Lower lobe of right lung (tissue), 2 donors: ENCODE measurements at places on chromosomes 5 and 9. TPM values are rescaled to one million over a fixed set of nuclear protein-coding genes. Genes with fewer than 3 reads are reported as not detected.

The PCDHB7 gene
- 1.9 TPM for total RNA-seq

The C1QTNF2 gene
- total RNA-seq, result 1.6 TPM

The WHRN gene
- total RNA-seq, result 6.2 TPM

The PSMB7 gene
- total RNA-seq, result 73.2 TPM

The SLC4A9 gene
- 0.32 TPM for total RNA-seq

The LCN10 gene
- total RNA-seq, result 2.5 TPM

GRCh38 chr5:91042936-91043255, 340.2 kb downstream of the ARRDC3 start:
- no peaks in the 10 kb centered on the region for H3K27me3 ChIP-seq
- no peak overlapping the region for H3K4me3 ChIP-seq
- DNase-seq, result no peak
- H3K36me3 ChIP-seq, result no peaks in the 10 kb centered on the region
- H3K4me1 ChIP-seq, result peaks cover under 1% of the 10 kb centered on the region

DNA sequence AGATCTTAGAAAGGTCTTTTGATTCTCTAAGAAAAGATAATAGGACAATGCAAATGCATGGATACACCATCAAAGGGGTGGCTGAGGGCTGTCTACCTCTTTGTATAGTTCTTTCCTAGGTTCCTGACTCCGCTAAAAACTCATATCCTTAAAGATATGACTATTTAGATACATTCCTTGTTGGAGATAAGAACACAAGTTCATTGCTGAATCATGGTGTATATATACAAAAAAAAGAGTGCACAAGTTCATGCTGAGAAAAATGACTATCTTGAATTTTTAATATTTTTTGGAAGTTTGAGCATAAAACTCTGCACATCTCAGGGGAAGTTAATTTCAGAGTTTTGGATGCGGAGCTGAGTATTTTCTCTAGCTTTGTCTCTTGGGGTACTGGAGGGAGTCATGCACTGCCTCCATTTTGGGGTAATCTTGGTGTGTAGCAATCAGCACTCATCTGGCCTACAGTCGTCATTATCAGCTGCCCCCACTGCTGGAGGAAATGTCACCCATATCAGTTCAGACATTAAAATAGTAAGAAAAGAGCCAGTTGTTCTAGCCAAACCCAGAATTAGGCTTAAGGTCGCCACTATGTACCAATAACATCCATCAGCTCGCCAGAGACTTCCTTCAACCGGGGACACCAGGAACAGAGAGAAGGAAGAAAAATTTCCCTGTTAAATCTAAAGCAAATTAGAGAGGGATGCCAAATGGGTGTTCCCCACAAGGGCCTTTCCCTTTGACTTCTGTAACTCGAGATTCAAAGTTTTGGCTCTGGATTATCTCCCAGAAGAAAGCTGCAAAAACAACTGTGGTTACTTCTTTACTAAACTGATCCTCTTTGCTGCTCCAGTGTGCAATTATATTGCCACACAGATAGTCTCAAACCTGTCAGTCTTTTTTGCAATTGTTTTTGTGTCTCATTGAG, 49.0 kb downstream of the PTTG1 start:
- H3K36me3 ChIP-seq, result no peaks in the 10 kb centered on the region
- H3K27me3 ChIP-seq, result no peaks in the 10 kb centered on the region
- H3K4me1 ChIP-seq, result peaks cover 40% of the 10 kb centered on the region
- DNase-seq, result no peak

DNA sequence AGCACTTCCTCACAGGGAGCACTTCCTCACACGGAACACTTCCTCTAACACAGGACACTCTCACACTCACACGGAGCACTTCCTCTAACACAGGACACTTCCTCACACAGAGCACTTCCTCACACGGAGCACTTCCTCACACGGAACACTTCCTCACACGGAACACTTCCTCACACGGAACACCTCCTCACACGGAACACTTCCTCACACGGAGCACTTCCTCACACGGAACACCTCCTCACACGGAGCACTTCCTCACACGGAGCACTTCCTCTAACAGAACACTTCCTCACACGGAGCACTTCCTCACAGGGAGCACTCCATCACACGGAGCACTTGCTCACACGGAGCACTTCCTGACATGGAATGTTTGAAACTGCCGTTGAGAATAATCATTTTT, 13.4 kb downstream of the POMT1 start:
- no peak overlapping the region for H3K4me3 ChIP-seq
- H3K27ac ChIP-seq, result no peak overlapping the region
- no peak for DNase-seq
- peaks cover 93% of the 10 kb centered on the region for H3K36me3 ChIP-seq
- H3K4me1 ChIP-seq, result no peaks in the 10 kb centered on the region

- H3K27ac ChIP-seq, result no peak overlapping the region
- no peak overlapping the region for H3K4me3 ChIP-seq
- peaks cover 81% of the 10 kb centered on the region for H3K4me1 ChIP-seq
- no peak for DNase-seq
- no peaks in the 10 kb centered on the region for H3K36me3 ChIP-seq
Measured at GRCh38 chr9:134358026-134358661, 31.9 kb downstream of the RXRA start.

GRCh38 chr5:13946111-13946510, 1.6 kb upstream of the DNAH5 start:
- no peaks in the 10 kb centered on the region for H3K4me1 ChIP-seq
- H3K27me3 ChIP-seq, result no peaks in the 10 kb centered on the region
- no peaks in the 10 kb centered on the region for H3K36me3 ChIP-seq
- DNase-seq, result no peak
- no peak overlapping the region for H3K4me3 ChIP-seq

DNA sequence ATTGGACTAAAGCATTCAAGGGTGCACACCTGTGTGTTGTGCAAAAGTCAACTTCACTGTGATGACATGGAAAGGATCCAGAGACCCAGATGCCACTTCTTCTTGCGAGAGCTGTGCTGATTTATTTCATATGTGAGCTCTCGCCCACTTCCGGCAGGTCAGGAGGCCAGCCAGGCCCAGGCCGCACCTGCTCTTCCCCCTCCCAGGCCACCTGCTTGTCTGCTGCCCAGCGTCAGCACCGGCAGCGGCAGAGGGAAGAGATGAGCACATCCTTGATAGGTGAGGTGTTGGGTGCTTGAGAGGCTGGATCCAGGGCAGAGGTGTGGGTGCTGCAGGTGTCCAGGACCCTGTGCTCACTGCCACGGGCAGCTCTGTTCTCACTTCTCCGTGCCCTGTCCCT, 242.9 kb downstream of the FANCC start:
- H3K27ac ChIP-seq, result peak overlapping the region; percentile 9
- H3K4me3 ChIP-seq, result no peak overlapping the region
- H3K27me3 ChIP-seq, result no peaks in the 10 kb centered on the region
- H3K4me1 ChIP-seq, result peaks cover 69% of the 10 kb centered on the region

GRCh38 chr9:129264388-129264787, 86.3 kb upstream of the IER5L start:
- H3K4me1 ChIP-seq, result no peaks in the 10 kb centered on the region
- no peak for DNase-seq
- peaks cover 14% of the 10 kb centered on the region for H3K27me3 ChIP-seq
- H3K4me3 ChIP-seq, result no peak overlapping the region

DNA sequence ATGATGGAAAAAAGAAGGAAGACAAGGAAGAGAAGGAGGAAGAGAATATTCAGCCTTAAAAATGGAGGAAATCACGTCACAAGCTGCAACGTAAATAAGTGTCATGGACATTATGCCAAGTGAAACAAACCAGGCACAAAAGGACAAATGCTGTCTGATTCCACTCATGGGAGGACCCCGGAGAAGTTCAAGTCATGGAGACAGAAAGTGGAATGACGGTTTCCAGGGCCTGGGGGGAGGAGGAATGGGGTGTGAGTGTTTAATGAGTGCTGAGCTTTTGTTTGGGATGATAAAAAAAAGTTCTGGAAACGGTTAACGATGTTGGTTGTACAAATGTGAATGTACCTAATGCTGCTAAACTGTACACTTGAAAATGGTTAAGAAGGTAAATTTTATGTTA, 439.5 kb downstream of the GADD45G start:
- DNase-seq, result no peak
- no peak overlapping the region for H3K4me3 ChIP-seq
- no peaks in the 10 kb centered on the region for H3K36me3 ChIP-seq
- H3K4me1 ChIP-seq, result peaks cover 9% of the 10 kb centered on the region
- H3K27ac ChIP-seq, result peak overlapping the region; percentile 18

DNA sequence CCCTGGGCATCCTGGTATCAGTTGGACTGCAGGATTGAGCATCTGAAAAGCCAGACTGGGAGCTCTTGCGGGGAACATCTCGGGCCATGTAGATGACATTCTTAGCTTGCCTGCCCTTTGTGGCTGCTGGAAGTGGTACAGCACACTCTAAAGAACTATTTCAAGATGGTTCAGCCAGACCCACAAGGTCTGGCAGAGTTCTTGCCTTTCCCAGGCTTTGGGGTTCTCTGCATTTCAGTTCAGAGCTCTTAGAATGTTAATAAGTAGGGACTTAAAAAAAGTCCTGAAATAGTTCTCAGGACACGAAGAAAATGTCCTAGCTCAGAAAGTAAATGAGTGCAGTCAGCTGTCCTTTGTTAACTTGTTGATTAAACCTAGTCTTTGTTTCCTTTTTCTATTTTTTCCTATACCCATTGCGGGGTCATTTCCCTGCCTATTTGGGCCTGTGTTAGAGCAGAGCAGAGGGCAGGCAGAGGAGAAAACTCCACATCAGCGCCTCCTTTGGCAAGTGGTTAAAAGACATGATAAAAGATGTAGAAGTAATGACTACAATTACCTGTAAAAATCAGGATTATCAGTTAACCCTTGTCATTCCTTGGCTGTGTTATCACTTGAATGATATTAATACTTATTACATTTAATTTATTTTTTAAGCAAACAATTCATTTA, 291.5 kb downstream of the ZSWIM6 start:
- H3K4me1 ChIP-seq, result no peaks in the 10 kb centered on the region
- no peak overlapping the region for H3K27ac ChIP-seq
- no peaks in the 10 kb centered on the region for H3K27me3 ChIP-seq
- DNase-seq, result no peak

- no peak for DNase-seq
- no peak overlapping the region for H3K4me3 ChIP-seq
- H3K36me3 ChIP-seq, result no peaks in the 10 kb centered on the region
Measured at GRCh38 chr5:132093271-132093670, 19.7 kb downstream of the CSF2 start.

DNA sequence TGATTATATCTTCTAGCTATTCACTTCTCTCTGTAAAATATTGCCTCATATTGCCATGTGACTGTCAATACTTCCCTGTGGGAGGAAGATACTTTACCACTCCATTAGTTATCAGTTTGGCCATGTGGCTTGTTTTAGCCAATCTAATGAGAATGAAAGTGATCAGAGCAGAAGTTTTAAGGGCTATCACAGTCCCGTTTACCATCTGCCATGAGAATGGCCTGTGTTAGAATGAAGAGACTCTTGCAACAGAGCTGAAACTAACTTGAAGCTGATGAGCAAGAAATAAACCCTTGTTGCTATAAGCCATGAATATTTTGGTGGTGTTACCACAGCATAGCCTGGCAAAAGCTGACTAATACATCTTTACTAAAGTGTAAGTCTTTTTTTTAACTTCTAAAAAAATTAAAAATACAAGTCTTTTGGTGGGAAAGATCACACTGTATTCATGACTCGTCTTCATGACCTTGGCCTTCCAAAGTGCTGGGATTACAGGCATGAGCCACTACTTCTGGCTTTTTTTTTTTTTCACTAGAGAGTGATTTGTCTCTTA, 68.0 kb upstream of the CTNNA1 start:
- no peaks in the 10 kb centered on the region for H3K4me1 ChIP-seq
- no peaks in the 10 kb centered on the region for H3K36me3 ChIP-seq
- DNase-seq, result no peak
- no peak overlapping the region for H3K4me3 ChIP-seq
- H3K27me3 ChIP-seq, result no peaks in the 10 kb centered on the region
- H3K27ac ChIP-seq, result no peak overlapping the region

GRCh38 chr9:92444841-92445240, 20.6 kb upstream of the OMD start:
- H3K27me3 ChIP-seq, result no peaks in the 10 kb centered on the region
- H3K4me3 ChIP-seq, result no peak overlapping the region
- no peak overlapping the region for H3K27ac ChIP-seq
- DNase-seq, result no peak
- no peaks in the 10 kb centered on the region for H3K4me1 ChIP-seq

- H3K4me3 ChIP-seq, result no peak overlapping the region
- DNase-seq, result peak; percentile 59
- H3K36me3 ChIP-seq, result no peaks in the 10 kb centered on the region
- H3K27me3 ChIP-seq, result peaks cover 7% of the 10 kb centered on the region
- no peak overlapping the region for H3K27ac ChIP-seq
- H3K4me1 ChIP-seq, result no peaks in the 10 kb centered on the region
Measured at GRCh38 chr5:1174122-1174936, 27.1 kb upstream of the SLC6A19 start.

DNA sequence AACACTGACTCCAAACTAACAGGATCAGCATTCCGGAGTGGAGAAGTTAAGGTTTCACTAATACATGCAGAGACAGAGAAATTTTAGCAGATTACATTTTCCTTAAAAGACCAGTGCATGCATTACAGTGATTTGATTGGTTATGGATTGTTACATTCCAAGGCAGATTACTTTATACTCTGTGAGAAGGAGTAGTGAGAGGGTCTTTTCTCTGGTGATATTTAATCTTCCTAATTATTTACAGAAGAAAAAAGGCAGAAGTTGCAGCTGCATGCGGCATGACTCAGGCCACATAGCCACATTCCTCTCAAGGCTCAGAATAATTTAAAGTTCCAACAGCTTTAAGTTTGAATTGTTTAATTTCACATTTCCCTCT, 53.0 kb upstream of the PDZD2 start:
- no peaks in the 10 kb centered on the region for H3K4me1 ChIP-seq
- no peaks in the 10 kb centered on the region for H3K36me3 ChIP-seq
- H3K4me3 ChIP-seq, result no peak overlapping the region
- H3K27ac ChIP-seq, result no peak overlapping the region
- no peaks in the 10 kb centered on the region for H3K27me3 ChIP-seq

GRCh38 chr9:79776581-79776980, 204.8 kb downstream of the TLE4 start:
- no peaks in the 10 kb centered on the region for H3K4me1 ChIP-seq
- no peaks in the 10 kb centered on the region for H3K27me3 ChIP-seq
- H3K4me3 ChIP-seq, result no peak overlapping the region
- H3K27ac ChIP-seq, result no peak overlapping the region

- no peak overlapping the region for H3K4me3 ChIP-seq
- no peak overlapping the region for H3K27ac ChIP-seq
- H3K4me1 ChIP-seq, result no peaks in the 10 kb centered on the region
- DNase-seq, result no peak
- H3K36me3 ChIP-seq, result no peaks in the 10 kb centered on the region
Measured at GRCh38 chr5:9249231-9249630, 296.6 kb downstream of the SEMA5A start.

DNA sequence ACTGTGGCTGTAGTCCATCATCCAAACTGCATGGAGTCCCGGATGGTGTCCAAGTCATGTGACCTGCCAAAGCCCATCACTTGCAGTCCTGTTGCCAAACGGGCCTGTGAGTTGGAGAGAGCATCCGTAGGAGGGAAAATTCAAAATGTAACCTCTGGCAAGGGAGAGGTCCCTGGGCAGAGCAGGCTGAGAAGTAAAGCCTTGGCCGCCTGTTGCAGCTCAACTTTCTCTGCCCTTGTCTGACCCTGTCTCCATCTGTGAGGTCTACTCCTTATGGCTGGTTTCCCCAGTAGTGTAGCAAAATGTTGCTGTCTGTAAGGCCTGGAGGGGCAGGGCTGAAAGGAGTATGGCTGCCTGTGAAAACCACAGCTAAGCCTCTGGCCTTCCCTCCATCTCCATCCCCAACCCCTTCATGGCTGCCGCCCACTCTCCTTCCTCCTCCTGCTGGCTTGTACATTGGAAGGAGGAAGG, 163.5 kb downstream of the SEMA6A start:
- no peak overlapping the region for H3K27ac ChIP-seq
- H3K36me3 ChIP-seq, result no peaks in the 10 kb centered on the region
- DNase-seq, result no peak
- H3K27me3 ChIP-seq, result no peaks in the 10 kb centered on the region
- H3K4me3 ChIP-seq, result no peak overlapping the region
